ENCODE measurements at places on chromosomes 3 and 15.

DNA sequence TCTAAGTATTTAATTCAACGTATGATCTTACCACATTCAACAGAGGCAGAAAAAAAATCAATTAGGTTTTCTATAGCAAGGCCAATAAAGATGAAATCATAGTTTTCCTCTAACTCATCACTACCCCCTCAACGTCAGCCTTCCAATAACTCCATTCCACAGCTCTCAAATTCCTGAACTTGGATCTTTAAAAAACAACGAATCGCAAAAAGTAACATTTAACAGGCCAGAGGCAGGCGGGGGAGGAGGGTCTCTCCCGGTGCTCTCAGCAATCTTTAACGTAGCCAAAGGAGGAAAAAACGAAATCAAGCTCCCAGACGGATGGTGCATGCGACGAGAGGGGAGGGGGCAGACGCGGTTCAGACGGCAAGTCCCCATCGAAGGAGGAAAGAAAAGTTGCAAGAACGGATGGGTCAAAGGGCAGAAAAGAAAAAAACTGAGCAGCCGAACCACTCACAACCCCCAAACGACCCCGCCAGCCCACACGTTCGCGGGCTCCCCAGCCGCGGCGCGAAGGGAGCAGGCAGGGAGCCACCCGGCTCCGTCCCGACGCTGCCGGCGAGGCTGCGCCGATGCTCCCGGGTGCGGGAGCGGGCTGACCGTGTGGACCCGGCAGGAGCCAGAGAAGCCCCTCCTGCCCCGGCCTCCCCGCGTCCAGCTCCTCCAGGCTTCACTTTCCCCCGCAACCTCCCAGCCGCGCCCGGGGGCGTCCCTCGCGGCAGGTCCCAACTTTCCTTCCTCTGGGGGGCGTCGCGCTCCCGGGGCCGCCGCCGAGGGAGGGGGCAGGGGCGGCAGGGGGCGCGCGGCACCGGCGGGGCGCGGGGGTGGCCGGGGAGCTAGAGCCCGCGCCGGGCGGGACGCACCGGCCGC is 703 bp downstream of the PEAK1 start:
- DNase-seq: peak; percentile 3

GRCh38 chr3:53157974-53158580 is 2.9 kb upstream of the PRKCD start:
- no peak for DNase-seq

GRCh38 chr15:47218295-47218694 is 499.0 kb upstream of the SEMA6D start:
- no peak for DNase-seq

- DNase-seq: no peak
Measured at GRCh38 chr3:98223907-98224672, 40.0 kb upstream of the OR5H6 start.

DNA sequence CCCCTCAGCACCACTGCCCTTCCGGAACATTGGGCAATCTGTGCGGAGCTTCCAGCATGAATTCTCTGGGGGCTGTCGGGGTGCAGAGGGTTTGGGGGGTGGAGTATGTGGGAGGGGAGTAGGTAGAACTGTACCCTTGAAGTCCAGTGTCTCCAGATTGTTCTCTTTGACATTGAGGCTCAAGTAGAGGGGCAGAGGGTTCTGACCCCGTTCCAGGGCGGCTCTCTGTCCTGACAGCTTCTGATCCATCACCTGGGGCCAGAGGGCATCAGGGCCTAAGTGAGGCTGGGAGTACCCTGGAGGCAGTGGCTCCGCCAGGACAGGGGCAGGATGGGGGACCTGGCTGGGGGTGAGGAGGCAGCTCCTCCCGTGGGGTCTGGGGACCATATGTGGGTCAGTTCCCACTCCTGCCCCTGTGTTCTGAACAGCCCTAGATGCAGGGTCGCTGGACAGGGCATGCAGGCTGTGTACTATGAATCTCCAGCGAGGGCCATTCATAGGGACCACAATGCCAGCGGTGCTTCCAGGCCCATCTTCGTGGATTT is 22.1 kb downstream of the PLA2G4D start:
- no peak for DNase-seq

GRCh38 chr15:75786575-75786947 is 56.7 kb upstream of the UBE2Q2 start:
- DNase-seq: no peak

DNA sequence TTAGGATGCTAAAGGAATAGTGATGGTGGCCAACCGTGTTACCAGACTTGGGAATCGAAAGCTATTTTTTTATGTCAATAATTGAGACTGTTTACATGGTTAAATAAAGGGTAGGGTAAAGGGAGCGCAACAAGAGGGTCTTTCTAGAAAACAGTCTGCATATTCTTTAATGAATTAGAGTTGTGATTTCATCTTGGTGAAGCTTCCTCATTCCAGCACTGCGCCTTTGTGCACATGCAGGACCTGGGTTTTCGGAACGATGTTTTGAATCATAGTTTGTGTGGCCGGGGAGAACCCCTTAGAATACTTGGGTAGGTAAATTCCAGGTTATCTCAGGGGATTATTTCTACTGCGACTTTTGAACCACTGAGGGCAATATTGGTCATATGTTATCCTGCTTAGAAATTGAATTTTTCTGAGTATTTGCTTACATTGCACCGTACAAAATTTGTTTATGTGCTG is 1.3 kb downstream of the PIK3CA start:
- peak; percentile 31 for DNase-seq

GRCh38 chr15:99606646-99607045 is 40.9 kb downstream of the MEF2A start:
- no peak for DNase-seq

DNA sequence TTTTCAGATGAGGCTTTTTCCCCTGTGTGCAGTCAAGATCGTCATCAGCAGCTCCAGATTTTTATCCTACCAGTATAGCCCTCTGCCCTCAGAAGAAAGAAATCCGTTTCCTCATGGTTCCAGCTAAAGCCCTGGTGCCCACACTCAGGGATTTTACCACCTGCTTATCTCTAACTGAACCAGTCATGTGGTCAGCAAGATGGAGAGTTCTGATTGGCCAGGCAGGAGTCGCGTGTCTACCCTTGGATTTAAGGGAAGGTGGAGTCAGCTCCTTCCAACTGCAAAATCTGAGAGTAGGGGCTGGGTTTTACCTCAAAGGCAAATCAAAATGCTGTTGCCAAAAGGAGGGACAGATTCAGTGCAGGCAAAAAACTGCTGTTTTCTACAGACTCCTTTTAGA is 135.3 kb downstream of the LRTM1 start:
- no peak for DNase-seq

DNA sequence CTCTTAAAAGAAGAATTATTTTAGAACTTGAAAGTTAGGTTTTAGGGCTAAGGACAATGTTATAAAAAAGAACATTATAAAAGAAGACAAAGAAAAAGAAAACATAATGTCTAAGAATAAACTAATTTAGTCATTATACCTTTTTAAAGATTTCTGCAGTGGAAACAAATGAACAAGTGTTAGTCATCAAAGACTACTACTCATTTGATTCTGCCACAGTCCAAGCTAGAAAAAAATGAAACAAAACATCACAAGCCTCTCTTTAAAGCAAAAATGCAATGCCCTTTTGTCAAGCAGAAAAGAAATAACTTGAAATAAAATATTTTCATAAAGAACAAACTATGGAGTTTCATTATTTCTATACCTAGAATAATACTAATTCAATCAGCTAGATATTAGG is 102.0 kb downstream of the TBC1D5 start:
- DNase-seq: no peak

DNA sequence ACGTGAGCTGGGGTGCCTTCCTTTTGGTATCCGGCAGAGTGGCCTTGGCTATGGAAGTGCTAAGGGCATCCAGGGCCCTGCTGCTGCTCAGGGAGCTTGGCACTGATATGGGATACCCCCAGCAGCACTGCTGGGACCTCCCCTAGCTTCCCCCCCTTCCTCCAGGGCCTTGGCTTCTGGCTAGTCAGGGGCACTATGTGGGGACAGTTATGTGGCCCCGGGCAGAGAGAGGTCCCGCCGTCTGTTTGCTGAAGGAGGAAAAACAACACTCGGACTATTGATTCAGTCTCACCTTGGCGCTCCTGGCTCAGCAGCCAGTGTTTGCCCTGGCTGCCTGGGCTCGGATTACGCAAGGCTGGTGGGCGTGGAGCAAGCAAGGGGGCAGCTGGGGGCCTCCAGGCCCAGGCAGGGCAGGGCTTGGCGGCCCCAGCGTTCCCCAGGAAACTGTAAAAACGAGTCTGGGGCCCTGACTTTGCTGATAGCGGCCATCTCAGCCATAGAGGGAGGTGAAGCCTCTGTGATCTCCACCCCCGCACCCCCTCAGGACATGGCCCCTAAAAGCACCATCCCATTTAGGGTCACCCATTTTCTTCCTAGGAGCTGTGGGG is 5.7 kb downstream of the FURIN start:
- no peak for DNase-seq

DNA sequence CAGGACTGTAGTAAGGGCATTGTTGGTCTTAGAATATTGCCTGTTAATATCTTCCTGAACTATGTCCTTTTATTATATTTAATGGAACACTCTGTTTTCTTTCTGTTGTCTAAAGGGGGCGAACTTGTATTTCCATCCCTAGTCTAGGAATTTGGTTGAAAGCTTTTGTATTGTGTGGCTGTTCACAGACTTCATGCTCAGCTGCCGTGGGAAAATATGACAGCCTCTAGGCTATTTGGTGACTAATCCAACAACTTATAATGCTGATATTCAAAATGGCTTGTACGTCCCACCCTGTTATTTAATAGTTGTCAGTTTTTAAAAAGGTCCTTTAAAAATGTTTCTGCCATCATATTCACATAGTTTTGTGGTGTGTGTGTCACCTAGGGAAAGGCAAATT is 202.6 kb downstream of the KLHL25 start:
- DNase-seq: no peak

DNA sequence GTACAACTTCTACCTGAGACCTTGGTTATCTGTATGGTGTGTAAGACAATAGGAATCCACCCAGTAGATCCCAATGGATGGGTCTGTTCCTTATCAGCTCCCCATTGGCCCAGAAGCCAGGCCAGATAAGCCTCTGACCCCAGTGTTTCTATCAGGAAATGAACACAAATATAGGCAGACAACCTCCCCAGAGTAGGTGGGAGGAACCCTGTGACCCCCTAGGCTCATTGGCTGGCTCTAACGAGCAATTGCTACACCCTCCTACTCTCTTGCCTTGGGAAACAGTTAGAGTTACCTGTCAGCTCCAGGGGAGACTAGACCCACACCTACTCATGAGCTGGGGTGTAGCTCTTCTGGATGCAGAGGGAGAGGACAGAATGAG is 299.9 kb downstream of the UACA start:
- DNase-seq: no peak

DNA sequence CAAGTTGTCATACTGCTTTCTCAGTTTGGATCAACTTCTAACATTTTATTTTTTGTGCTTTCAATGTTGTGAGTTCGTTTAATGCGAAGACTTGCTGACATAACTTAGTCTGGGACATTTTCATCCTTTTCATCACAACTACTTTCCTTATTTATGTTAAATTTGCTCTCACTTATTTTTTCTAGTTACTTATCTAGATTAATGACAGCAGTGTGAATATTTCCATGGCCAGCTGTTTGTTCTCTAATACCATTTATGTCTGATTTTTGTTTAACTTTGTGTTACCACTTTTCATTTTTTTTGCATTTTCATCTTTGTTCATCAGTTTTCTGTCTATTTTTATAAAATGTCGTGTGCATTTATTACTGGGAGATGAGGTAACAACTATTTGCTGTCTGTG is 6.2 kb downstream of the SLC25A26 start:
- DNase-seq: no peak

DNA sequence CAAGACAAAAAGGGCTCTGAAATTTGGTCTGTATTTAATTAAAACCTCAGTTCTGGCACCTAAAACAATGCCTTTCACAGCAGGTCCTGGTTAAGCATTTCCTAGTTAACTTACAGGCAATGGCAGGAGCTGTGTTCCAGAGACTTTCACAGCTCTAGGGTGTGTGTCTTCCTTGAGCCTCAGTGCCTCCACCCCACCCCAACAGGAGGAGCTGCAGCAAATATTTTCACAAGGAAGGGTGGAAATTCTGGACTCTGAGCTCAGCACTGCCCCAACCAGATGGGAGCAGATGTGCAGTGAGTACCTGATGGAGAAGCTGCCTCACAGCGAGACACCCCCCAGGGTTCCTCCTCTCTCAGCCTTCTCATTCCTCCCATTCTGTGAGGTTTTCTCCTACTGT is 106.3 kb upstream of the SPATA12 start:
- no peak for DNase-seq

DNA sequence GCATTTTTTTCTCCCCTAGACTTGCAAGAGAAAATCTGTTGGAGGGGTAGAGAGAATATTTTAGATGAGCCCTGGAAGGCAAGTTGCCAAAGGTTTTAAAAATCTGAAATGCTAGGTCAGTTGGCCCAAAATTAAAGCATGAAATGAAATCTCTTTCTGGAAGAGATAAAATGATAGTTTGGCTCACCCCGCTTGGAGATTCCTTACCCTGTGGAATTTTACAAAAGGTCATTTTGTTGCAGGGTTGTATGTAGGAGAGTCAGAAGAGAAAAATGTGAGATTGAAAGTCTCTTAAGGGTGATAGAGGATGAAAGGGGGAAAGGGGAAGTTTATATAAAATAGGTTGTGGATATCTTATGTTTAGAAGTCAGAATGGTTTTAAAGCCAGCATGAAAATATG is 277.8 kb downstream of the CD47 start:
- DNase-seq: no peak

DNA sequence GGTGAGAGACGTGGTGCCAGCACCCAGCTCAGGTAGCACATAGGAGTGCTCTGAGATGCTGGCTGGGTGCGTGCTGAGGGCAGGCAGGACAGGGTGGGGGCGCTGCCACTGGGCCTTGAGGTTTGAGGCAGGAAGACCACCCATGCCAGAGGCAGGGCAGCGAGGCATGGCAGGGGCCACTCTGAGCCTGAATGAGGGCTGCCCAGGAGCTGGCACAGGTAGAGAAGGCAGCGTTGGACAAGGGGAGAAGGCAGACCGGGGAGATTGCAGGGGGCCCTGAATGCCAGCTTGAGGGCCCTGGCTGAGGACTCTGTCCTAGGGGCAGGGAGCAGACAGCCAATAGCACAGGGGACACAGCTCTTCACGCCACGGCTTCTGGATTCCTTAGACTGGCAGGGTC is 50.2 kb downstream of the ADAMTS7 start:
- no peak for DNase-seq

DNA sequence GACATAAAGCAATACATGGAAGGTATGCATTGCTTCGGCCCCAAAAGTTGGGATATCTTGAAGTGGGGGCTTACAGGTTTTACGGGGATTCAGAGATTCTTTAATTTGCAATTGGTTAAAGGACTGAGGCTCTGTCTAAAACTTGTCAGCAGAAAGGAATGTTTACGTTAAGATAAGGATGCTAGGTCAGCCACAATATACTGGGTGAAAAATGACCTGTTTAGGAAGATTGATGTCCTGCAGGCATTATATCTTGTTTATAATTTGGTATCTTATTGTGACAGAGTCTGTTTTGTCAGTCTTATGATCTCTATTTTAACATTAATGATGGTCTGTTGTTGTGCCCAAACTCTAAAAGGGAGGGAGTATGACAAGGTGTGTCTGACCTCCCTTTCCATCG is 15.3 kb upstream of the CCNDBP1 start:
- no peak for DNase-seq

- DNase-seq: peak; percentile 8
Measured at GRCh38 chr3:177196008-177196455, 1.2 kb downstream of the TBL1XR1 start.
